ENCODE measurements at places on chromosomes 7 and 10. TPM values are rescaled to one million over a fixed set of nuclear protein-coding genes. Genes with fewer than 3 reads are reported as not detected.

- DNase-seq = no peak
Observed at GRCh38 chr10:72688208-72688651, 3.7 kb upstream of the MCU start.

The AKR1D1 gene
- total RNA-seq = not detected

The RELN gene
- total RNA-seq = not detected

DNA sequence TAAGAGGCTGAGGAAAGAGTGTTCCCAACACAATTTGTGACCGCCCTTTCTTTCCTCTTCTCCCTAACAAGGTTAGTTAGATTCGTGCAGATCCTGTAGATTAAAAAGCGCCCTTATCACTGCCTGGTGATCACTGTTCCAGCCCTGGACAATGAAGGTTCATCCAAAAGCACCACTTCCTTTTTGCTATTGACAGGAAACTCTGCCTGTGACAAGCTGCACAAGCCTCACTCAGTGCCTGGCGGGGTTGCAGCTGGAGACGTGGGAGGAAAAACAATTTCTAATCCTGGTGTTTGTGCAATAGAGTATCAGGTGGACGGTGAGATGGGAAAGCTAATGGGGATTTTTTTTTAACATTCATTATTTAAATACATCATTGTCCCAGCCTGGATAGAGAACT, 105.9 kb upstream of the CAV2 start:
- no peak for DNase-seq

GRCh38 chr7:143507094-143507518, 29.4 kb downstream of the TAS2R41 start:
- DNase-seq = no peak

DNA sequence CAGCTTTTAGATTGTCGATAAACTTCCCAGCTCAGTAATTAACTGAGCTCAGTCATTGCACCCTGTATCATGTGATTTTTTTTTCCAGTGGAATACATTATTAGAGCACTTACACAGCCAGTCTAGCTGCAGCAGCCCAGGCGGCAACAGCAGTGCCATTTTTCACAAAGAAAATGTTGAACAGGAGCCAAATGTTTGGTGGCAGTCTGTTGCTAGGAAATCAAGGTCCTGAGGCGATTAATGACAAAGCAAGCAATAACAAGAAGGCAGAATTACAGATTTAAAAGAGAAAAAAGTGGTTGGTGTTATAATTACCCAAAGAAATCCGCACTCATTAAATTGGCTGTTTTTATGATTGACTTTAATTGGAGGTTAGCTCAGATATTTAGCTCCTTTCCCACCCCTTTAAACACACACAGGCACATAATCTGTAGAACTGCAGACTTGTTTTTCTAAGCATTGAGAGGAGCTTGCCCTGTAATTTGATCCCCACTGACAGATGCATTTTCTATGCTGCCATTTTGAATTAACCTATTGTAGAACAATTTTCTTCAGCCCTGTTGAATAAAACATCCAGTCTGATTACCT, 267.4 kb downstream of the ADK start:
- no peak for DNase-seq

The ITPRID1 gene
- not detected for total RNA-seq

- DNase-seq = no peak
Observed at GRCh38 chr10:128576336-128576735, 450.1 kb upstream of the MKI67 start.

DNA sequence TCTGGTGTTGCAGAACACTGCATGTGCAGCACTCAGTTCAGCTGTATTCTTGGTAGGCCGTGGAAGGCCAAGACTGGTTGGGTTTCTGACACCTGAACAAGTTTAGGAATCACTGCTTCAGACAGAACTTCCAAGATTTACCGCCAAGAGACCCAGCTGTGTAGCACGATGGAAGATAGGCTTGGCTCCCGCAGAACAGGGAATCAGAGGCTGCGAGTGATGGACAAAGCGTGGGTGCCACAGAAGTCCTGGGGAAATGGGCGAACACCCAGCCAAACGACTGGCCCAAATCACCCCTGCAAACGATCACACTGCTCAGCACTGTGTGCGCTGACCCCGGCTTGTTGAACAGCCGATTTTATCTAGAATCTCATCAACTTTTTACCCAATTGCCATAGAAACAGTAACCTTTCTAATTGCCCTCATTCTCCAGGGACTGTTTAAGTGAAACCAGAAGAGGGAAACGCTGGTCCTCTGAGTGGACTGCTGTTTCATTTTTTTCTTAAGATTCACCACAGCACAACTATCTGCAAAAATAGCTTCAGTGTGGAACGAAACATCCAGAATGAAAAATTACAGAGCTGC, 17.9 kb downstream of the ZFAND2A start:
- no peak for DNase-seq

GRCh38 chr10:80596391-80597257, 58.9 kb downstream of the SH2D4B start:
- DNase-seq = peak; percentile 49

DNA sequence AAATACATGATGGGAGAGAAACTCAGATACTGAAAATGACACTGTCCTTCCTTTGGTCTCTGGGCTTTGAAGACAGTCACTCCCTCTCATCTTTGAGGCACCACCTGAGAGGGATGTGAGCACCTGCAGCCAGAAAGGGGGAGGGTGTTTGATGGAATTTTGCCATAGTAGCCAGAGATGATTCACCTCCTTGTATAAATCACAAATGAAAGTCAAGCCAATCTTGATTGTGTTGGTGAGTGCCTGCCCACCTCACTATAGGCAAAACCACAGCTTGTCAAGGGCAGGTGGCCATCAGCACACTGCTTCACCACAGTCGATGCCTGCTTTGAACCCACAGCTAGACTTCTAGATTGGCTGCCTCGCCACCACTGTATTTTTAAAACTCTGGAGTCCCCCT, 48.2 kb downstream of the PON1 start:
- no peak for DNase-seq

The DKK1 gene
- not detected for total RNA-seq

The MEOX2 gene
- total RNA-seq = not detected

All from activated CD8-positive, alpha-beta T cell treated with anti-CD3 and anti-CD28 coated beads for 36 hours (primary cell).